ENCODE measurements at places on chromosomes 3 and 15. TPM values are rescaled to one million over a fixed set of nuclear protein-coding genes. Genes with fewer than 3 reads are reported as not detected.

SCAMP5 gene
- 12.5 TPM for total RNA-seq

CD200R1 gene
- 0.10 TPM for total RNA-seq

C3orf38 gene
- total RNA-seq: 15.9 TPM

DCBLD2 gene
- 259 TPM for total RNA-seq

AP3B2 gene
- total RNA-seq: 0.68 TPM

TEX55 gene
- total RNA-seq: not detected

TUSC7 gene
- not detected for total RNA-seq

GABRR3 gene
- total RNA-seq: not detected

CLRN1 gene
- total RNA-seq: not detected

TRIM42 gene
- not detected for total RNA-seq

LDHAL6B gene
- not detected for total RNA-seq
